C1 segment of cervical spinal cord (tissue), 14 donors: ENCODE measurements at places on chromosomes 7 and 10.

- no peak for DNase-seq
These were observed 55.4 kb downstream of the SLC37A3 start for GRCh38 chr7:140342727-140343514.

GRCh38 chr7:129906700-129907099 lies 46.1 kb downstream of the UBE2H start:
- DNase-seq: no peak

- no peak for DNase-seq
These were observed 89.7 kb upstream of the IKZF1 start for GRCh38 chr7:50214771-50215170.

DNA sequence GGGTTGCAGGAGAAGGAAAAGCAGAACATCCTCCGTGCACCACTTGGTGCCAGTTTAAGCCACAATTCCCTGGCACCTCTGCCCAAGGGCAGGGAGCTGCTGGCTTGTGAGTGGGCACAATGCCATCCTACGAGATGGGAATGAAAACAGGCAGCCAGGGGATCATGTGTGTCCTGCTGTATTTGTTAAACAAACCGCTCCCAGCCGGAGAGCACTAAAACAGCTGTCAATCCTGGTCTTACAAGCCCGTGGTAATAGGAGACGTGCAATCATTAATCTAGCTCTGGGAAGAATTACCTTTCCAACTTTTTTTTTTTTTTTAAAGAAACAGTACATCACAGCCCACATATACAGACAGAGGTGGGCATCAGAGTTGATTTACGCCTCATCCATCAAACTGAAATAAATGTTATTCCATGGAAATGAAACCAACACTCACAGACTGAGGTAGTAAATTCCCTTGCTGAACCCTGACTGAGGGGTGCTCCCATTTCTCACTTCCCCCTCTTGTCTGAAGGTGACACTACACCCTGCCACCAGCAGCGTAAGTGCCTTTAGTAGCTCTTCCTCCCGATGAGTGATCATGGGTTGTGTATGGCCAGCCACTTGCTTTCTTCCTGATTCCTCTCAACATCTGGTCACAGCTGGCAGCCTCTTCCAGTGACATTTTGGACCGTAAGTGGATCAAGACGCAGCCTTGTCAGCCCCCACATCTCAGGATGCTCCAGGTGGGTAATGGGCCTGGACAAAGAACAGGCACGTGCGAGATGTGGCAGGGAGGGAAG lies 143.8 kb downstream of the TEX36 start:
- DNase-seq: no peak

DNA sequence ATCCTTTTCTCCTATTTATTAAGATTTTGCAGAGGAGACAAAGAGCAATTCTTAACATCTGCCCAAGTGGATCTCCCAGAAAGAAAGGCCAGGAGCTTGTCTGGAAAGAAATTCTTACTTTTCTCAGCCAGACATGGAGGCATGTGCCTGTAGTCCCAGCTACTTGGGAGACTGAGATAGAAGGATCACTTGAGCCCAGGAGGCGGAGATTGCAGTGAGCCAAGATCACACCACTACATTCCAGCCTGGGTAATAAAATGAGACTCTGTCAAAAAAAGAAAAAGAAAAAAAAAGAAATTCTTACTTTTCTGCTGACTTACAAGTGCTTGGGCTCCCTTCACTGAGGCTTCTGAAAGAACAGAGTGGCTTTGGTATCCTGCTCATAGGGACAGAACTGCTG lies 2.4 kb upstream of the CYP3A43 start:
- DNase-seq: no peak

DNA sequence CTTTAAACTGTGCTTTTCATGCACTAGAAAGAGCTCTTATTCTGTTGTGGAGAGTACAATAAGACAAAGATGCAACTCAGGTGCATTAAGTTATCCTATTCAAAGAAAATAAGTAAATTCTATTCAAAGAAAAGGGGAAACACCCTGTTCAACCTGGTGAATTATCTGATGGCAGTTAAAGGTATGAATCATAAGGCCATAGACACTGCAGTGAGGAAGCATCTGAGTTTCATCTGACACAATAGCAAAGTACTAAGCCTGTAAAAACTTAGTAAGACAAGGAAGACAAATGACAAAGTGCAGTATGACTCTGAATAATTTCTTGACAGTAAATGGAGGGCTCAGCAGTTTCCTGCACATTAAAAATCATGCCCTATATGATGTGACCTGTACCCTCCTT lies 91.0 kb upstream of the LRRTM3 start:
- DNase-seq: no peak

DNA sequence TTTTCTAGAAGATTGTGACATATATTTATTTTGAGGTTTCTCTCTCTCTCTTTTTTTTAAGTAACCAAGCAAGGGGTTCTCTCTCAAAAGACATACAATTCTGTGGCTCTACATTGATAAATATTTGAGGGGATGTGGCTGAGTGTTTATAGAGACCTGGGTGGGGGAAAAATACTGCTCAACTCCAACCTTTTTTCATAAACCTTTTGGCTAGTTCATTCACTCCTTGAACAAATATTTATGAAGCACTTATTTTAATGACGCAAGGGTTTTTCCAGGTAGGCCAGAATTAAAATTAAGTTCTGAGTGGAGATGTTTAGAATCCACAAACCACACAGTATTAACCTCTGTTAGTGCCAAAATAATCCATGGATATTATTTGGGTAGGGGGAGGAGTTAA lies 100.2 kb downstream of the PTPRE start:
- no peak for DNase-seq

DNA sequence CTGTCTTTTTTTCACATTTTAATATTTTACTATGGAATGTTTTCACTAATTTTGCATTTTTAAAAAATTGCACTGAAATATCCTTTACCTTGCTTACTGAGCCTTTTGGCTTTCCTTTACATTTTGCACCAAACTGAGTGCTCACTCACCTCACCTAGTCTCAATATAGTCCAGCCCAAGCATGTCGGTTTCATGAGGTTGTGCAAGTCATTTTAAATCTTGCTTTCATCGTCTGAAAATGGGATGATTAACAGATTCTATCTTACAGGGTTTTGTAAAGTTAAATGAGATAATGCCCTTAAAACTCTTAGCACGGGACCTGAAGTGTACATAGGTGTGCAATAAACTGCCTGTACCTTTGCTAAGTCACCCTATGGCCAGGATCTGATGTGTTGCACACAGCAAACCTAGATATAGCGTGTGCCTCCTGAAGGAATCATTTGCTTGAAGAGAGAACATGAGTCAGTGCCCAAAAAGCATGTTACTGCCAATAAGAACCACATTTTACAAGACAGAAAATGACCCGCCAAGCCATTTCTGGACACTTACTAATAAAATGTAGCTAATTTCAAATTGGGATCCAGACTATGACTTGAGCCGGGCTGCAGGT lies 199.8 kb downstream of the JCAD start:
- DNase-seq: no peak

DNA sequence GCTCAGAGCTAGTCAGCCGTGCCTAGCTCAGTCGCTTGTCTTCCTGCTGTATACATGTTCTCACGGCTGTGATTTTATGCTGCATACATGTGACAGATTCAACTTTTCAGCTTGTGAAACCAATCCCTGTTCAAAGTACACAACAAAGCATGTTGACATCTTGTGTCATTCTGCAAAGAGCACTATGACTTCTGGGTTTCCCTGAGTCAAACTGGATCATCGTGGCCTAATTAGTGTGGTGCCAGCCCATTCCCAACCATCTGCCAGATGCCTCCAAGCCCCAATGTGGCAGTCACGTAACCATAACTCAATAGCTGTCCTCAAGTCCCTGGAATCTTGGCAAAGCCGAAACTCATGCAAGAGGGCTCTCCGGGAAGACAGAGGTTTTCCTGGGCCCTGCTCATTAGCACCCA lies 144.8 kb downstream of the MYOF start:
- no peak for DNase-seq

- DNase-seq: no peak
These were observed 37.3 kb upstream of the PRKAR2B start for GRCh38 chr7:107007007-107007891.

- DNase-seq: no peak
These were observed 430.8 kb downstream of the PLXNA4 start for GRCh38 chr7:132145466-132145865.

GRCh38 chr10:9848278-9848677 lies 1169.4 kb upstream of the CELF2 start:
- DNase-seq: no peak

DNA sequence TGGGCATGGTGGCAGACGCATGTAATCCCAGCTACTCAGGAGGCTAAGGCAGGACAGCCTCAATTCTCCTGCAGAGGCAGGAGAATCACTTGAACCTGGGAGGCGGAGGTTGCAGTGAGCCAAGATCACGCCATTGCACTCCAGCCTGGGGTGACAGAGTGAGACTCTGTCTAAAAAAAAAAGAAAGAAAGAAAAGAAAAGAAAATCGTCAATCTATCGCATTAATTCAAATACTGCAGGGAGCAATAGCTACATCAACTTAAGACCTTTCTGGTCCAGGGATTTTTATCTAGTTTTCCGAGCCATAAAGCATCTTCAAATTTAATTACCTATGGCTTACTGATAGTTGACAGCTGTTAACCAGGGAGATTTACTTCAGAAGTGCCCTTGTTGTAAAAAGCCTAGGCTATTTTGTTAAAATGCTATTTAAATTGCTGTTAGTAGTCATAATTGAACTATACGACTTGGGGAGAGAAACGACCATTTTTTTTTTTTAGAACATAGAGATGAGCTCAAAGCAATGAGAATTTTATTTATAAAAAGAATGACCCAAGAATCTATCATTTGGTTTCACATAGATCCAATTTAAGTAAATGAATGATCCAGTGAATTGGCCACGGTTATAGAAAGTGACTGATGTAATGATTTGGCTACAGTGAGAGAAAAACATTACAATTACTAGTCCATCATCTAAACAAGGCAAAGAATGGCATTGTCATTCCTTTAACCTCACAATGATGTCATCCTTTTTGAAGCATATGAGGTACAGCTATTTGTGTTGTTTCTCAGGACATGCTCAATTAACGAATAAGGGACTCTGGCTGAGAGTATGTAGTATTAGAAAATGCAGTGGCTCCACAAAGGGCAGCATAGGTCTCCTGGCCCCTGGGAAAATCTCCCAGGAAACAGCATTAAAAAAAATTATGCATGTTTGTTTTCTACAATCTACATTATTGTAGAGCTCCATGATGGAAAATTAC lies 85.3 kb downstream of the SEMA3C start:
- DNase-seq: no peak

DNA sequence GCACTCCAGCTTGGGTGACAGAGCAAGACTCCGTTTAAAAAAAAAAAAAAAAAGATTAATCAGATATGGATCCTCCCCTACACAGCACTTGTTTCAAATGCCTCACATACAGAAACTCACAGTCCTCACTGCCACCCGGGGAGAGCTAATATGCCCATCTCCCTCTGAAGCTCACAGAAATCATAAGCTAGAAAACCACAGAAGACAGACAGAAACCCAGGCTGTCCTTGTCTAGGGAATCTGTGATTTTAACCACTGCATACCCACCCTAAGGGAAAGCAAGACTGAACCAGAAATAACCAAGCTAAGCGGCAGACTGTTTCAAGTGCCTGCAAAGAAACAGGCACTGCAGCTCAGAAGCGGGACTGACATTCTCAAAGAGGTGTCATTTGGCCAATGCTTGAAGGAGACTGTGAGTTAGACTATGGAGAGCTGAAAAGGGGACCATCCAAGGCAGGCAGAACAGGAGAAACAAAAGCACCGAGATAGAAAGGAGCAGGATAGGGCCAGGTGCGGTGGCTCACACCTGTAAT lies 37.6 kb downstream of the SLC37A3 start:
- DNase-seq: no peak

GRCh38 chr10:104056619-104057273 lies 28.9 kb downstream of the COL17A1 start:
- no peak for DNase-seq

GRCh38 chr7:139981511-139981895 lies 81.2 kb downstream of the PARP12 start:
- DNase-seq: no peak

DNA sequence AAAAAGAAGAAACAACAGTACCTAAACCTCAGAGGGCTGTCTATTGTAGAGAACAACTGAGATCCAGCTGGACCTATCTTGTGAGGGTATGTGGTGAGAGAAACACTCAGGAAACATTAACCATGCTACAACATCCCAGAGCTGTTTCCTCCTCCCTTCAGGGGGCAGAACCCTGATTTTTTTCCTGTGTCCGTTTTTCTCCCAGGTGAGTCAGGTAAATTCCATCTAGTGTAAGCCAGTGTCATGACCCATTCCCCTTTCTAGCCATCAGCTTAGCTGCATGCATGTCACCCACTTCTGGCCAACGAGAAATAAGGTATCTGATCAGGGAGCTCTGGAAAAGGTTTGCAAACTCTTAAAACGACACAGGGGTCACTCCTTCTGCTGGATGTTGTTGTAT lies 103.8 kb downstream of the DNMBP start:
- no peak for DNase-seq

GRCh38 chr7:120201290-120201689 lies 71.7 kb upstream of the KCND2 start:
- DNase-seq: no peak

DNA sequence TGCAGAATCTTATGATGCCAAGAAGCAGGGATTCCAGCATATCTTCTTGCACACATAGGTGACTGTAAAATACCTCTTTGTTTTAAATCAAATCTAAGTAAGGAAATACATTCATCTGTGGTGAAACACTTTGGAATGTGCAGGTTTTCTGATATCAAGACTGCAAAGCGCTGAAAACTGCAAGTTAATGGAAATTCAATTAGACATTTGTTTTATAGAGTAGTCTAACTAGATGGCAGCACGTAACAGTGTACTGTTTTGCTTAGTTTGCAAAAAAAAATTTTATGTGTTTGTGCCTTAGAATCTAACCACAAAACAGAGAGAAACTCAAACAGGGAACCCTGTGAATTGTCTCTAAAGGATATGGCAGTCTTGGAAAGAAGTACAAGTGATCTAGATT lies 259.2 kb downstream of the HDAC9 start:
- no peak for DNase-seq

GRCh38 chr7:7568553-7568952 lies 1.9 kb downstream of the MIOS start:
- no peak for DNase-seq

- peak; percentile 5 for DNase-seq
These were observed 141.9 kb upstream of the MKI67 start for GRCh38 chr10:128268015-128268722.

GRCh38 chr10:11157292-11158076 lies 139.8 kb downstream of the CELF2 start:
- no peak for DNase-seq

DNA sequence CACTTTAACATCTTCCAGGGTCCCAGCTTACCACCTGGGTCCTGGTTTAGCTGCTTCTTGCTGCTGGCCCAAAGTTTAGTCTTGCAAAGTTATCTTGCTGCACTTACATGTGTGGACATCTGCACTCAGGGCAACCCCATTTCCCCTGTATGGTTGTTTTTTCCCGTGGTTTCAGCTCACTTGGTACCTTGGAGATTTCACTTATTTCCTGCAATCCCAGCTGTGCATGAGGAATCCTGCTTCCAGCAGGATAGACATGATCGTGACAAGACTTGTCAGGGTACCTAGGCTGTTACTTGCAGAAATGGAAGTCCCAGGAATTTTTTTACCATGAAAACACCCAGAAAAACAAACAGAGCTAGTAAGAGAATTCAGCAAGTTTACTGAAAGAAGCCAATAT lies 95.9 kb upstream of the LEP start:
- DNase-seq: no peak
